A549 treated with AZD2906 at 1 μM for 4 hours (cell line): ENCODE measurements at places on chromosomes 2 and 18. TPM values are rescaled to one million over a fixed set of nuclear protein-coding genes. Genes with fewer than 3 reads are reported as not detected.

Gene IL36B
- 0.11 to 0.14 TPM in 2 of 5 replicates, not detected in the others for total RNA-seq

Gene DAPL1
- 0.13 to 0.16 TPM in 2 of 5 replicates, not detected in the others for total RNA-seq

Gene SIX3
- 2.7 to 4.3 TPM (median 3.7 TPM) in 5 replicates for total RNA-seq

Gene NTSR2
- total RNA-seq = 0.05 to 0.08 TPM in 2 of 5 replicates, not detected in the others

Gene DHRS9
- 3.1 to 3.9 TPM (median 3.4 TPM) in 5 replicates for total RNA-seq

Gene ALPP
- total RNA-seq = 16.1 to 18.1 TPM (median 16.2 TPM) in 5 replicates

Gene CXCR4
- total RNA-seq = 0.52 to 1.0 TPM (median 0.85 TPM) in 5 replicates

Gene TRIM43
- total RNA-seq = 0.07 to 0.23 TPM (median 0.09 TPM) in 4 of 5 replicates, not detected in the other

Gene TSPYL6
- not detected in 5 replicates for total RNA-seq

Gene MARCO
- total RNA-seq = 0.06 to 0.21 TPM (median 0.16 TPM) in 4 of 5 replicates, not detected in the other

Gene UGT1A10
- 0.03 to 0.14 TPM (median 0.08 TPM) in 4 of 5 replicates, not detected in the other for total RNA-seq

Gene HNMT
- total RNA-seq = 0.35 to 1.9 TPM (median 0.51 TPM) in 5 replicates

Gene HOXD11
- 5.2 to 6.9 TPM (median 6.5 TPM) in 5 replicates for total RNA-seq

Gene CNRIP1
- 1.3 to 2.1 TPM (median 1.6 TPM) in 5 replicates for total RNA-seq

Gene SRD5A2
- total RNA-seq = 0.02 TPM in 4 of 5 replicates, not detected in the other

Gene ZNF892
- 0.21 to 0.95 TPM (median 0.65 TPM) in 5 replicates for total RNA-seq

Gene DTYMK
- 120 to 156 TPM (median 134 TPM) in 5 replicates for total RNA-seq

Gene CNTNAP5
- total RNA-seq = not detected in 5 replicates

Gene KCNJ13
- not detected in 5 replicates for total RNA-seq

Gene RIT2
- not detected in 5 replicates for total RNA-seq

Gene NDUFV2
- 112 to 123 TPM (median 119 TPM) in 5 replicates for total RNA-seq

Gene PROC
- total RNA-seq = 5.0 to 5.8 TPM (median 5.5 TPM) in 5 replicates

Gene GKN1
- 0.37 to 0.77 TPM (median 0.66 TPM) in 5 replicates for total RNA-seq

Gene KCNIP3
- 1.4 to 2.4 TPM (median 2.2 TPM) in 5 replicates for total RNA-seq

Gene HOXD1
- total RNA-seq = 0.08 to 0.27 TPM (median 0.26 TPM) in 5 replicates

Gene SKA1
- 10.0 to 14.8 TPM (median 10.6 TPM) in 5 replicates for total RNA-seq

Gene SP9
- total RNA-seq = 1.2 to 2.1 TPM (median 1.8 TPM) in 5 replicates

Gene UNC50
- 40.5 to 45.0 TPM (median 43.8 TPM) in 5 replicates for total RNA-seq

Gene HOXD13
- 0.07 to 0.27 TPM (median 0.18 TPM) in 5 replicates for total RNA-seq

Gene CCDC148
- total RNA-seq = 0.22 to 0.62 TPM (median 0.39 TPM) in 5 replicates

Gene TNFAIP6
- 0.51 to 0.89 TPM (median 0.87 TPM) in 5 replicates for total RNA-seq

Gene COLEC12
- 0.02 to 0.06 TPM (median 0.03 TPM) in 5 replicates for total RNA-seq

Gene CNDP1
- total RNA-seq = 0.08 TPM in 1 of 5 replicates, not detected in the others

Gene SLC66A3
- total RNA-seq = 33.8 to 39.9 TPM (median 36.7 TPM) in 5 replicates

Gene SERPINB12
- total RNA-seq = not detected in 5 replicates

Gene PCARE
- total RNA-seq = not detected in 5 replicates

Gene MOGAT1
- not detected in 5 replicates for total RNA-seq

Gene GCG
- 0.05 TPM in 1 of 5 replicates, not detected in the others for total RNA-seq

Gene CNGA3
- total RNA-seq = 0.02 to 0.11 TPM (median 0.03 TPM) in 4 of 5 replicates, not detected in the other

Gene SDC1
- 167 to 203 TPM (median 188 TPM) in 5 replicates for total RNA-seq

Gene USP14
- total RNA-seq = 61.1 to 67.9 TPM (median 61.8 TPM) in 5 replicates
